ENCODE measurements at places on chromosomes 2 and 18. TPM values are rescaled to one million over a fixed set of nuclear protein-coding genes. Genes with fewer than 3 reads are reported as not detected.

DNA sequence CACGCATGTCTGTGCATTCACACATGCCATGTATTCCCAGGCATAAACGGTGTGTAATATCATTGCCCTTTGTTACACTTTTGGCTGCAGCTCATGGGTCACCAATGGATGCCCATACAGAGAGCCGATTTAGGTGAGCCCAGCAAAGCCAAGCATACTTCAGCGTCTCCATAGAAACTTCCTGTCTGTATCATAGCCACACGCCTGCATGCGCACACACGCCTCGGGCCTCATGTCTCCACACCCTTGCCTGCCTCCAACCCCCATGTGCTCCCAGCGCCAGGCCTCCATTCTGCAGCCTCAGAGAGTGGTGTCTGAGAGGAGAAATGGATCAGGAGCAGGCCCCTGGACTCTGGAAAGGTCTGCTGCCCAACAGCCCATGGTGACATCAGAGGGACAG, 33.5 kb upstream of the SELENOI start:
- DNase-seq, result no peak

DNA sequence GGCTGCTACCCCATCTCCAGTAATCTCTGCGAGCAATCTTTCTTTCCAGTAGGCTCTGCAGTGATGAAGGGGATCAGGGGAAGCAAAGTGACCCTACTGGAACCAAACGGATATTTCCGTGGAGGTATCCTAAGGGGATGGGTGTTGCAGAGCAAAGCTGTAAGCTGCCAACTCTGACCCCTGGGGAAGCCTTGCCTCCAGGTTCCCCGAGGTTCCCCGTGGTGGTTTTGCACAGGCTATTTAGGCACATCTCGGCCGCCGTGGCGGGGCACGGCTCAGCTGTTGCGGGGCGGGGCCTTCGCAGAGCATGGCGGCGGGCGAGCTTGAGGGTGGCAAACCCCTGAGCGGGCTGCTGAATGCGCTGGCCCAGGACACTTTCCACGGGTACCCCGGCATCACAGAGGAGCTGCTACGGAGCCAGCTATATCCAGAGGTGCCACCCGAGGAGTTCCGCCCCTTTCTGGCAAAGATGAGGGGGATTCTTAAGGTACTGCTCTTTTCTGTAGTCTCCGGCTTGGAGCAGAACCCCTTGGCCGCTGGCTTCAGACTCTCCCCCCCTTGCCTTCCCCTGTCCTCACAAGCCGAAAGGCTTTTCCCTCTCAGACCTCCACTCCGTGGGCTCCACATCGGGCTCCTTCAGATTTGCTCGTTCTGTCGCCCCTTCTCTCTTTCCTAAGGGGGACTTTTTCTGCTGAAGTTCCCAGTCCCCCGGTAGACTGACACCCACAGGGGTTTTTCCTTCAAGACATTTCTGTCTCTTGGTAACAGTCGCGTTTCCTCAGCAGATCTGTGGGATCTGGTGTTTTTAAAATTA, at the start of gene COMMD1:
TSS of gene COMMD1 (plus strand) at position 303 of the 814 bp plus-strand sequence. CDS start at position 308, 5 bp downstream.
- peak; percentile 94 for DNase-seq

SERPINB13 gene
- total RNA-seq, result not detected

GRCh38 chr18:44681076-44681970, 635 bp downstream of the SETBP1 start:
- DNase-seq, result no peak

DNA sequence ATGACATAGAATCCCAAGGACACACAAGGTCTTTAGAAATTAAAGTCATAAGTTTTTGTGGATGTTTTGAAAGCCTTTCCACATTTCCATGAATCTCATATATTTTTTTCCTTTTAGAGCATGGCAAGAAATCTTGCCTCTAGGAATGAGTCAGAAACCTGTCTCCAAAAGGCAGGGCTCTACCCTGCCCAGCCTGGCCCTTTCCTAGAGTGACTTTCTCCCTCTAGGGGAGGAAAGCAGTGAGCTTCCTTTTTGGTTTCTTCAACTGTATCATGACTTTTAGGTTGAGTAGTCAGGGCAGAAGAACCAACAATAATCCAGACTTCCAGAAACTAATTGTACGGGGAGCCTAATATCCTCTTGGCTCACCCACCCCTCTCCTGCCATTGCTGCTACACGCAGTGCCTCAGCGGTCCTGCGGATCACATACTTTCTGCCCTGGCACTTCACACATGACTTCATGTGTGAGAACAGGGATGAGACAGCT, 300.3 kb downstream of the AGPS start:
- DNase-seq, result no peak

GRCh38 chr2:59301466-59302402, 1060.6 kb upstream of the FANCL start:
- DNase-seq, result no peak

DNA sequence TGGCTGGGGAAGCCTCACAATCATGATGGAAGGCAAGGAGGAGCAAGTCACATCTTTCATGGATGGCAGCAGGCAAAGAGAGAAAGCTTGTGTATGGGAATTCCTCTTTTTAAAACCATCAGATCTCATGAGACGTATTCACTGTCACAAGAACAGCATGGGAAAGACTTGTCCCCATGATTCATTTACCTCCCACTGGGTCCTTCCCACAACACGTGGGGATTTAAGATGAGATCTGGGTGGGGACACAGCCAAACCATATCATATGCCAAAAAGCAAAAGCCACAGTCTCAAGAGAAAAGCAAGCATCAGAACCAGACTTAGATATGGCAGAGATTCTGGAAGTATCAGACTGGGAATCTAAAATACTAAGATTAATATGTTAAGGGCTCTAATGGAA, 30.0 kb upstream of the SCRN3 start:
- DNase-seq, result no peak

ZNF385B gene
- total RNA-seq, result 0.35 TPM

SOWAHC gene
- total RNA-seq, result 2.5 TPM

SPIRE1 gene
- total RNA-seq, result 43.7 TPM

DNA sequence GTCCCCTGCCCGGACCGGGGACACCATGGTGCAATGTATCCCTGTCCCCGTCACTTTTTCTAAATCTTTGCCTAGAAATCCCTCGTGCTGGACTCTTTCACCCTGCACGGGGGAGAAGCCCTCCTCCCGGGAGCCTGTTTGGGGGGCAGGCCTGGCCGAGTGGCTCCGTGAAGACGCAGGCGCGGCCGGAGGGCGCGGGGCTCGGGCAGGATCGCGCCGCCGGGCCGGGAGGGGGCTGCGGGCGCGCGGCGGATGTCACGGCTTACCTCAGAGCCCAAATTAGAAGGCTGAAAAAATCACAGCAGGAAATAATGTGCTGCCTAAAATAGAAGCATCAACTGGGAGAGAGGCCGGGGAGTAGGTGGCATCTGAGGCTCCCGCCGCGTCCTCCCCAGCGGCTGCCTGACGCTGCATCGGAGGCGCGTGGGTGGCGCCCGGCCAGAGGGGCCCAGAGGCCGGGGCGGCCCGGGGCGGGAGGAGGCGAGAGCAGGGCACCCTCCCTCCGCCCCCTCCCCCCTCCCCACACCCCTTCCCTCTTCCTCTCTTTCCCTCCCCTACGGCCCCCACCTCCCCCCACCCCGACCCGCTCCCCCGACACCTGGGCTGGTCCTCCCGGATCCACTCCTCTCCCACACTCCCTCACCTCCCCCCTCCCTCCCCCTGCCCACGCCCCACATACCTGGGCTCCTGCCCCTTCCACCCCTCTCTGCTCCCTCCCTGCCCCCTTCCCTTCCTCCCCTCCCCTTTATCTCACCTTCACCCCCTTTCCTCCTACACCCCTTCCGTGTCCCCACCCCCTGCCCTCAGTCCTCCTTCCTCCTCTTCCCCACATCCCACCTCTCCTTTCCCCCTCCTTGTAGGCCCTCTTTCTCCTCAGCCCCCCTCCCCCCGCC, 51.9 kb downstream of the SLC4A1AP start:
- no peak for DNase-seq

- DNase-seq, result no peak
Observed at GRCh38 chr18:36947820-36948348, 119.0 kb downstream of the KIAA1328 start.

DNA sequence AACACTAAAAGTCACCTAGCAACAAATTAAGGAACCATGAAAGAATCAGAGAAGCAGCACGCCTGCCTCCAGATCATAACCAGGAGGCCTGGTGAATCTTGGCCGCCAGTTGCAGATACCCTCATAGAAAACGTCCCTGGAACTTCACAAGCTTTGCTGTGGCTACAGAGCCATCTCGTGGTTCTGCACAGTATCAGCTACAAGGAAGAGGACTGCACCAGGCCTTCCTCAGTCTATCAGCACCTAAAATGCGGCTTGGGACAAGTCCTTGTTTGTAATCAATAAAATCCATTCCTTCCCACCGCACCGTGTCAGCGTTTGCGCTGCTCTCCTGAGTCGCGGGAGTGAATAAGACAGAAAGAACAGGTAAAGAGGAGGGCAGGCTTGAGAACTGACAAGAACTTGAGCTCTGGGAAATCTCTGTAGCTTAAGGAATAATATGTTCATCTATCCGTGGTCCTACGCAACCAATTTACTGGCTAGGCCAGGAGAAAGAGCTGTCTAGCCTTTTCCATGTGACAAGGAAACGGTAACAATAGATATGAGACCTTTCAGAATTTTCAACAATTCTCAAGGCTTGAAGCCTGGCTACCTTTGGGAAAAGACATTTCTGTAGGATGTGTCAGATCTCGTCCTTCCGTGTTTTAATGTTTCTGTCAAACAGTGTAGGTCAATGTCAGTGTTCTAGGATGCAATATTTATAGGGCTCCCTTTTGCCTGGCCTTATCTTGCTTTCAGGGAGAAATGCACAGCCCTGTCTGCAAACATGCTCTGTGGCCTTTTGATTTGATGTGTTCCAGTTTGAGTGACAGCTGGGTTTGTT, 128.5 kb upstream of the RAB12 start:
- no peak for DNase-seq

DNA sequence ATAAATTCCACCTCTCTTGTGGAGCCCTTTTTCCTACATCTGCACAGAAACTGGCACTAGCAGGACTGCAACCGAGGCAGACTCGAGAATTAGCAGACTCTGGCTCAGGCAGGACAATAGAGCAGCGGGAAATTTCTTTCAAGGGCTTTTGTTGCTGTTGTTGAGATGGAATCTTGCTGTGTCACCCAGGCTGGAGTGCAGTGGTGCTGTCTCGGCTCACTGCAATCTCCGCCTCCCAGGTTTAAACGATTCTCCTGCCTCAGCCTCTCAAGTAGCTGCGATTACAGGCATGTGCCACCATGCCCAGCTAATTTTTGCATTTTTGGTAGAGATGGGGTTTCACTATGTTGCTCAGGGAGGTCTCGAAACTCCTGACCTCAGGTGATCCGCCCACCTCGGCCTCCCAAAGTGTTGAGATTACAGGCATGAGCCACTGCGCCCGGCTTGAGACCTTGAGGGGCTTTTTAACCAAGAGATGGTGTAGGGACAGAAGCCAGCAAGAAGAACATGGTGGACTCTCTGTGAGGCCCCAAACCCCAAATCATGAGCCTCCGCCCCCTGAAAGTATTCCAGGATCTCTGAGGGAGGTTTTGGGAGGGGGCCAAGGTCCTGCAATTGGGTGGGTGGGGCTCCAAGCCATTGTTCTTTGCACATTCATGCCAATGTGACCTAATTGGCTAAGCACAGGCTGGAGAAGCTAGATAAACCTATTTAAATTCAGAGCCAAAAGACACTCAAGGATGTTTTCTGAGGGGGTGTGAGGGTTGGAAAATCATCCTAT, 68.4 kb upstream of the MSH2 start:
- no peak for DNase-seq

- no peak for DNase-seq
Observed at GRCh38 chr2:236799391-236800026, 229.9 kb downstream of the ACKR3 start.

GRCh38 chr2:20698916-20699613, 32.1 kb downstream of the GDF7 start:
- DNase-seq, result no peak

DNA sequence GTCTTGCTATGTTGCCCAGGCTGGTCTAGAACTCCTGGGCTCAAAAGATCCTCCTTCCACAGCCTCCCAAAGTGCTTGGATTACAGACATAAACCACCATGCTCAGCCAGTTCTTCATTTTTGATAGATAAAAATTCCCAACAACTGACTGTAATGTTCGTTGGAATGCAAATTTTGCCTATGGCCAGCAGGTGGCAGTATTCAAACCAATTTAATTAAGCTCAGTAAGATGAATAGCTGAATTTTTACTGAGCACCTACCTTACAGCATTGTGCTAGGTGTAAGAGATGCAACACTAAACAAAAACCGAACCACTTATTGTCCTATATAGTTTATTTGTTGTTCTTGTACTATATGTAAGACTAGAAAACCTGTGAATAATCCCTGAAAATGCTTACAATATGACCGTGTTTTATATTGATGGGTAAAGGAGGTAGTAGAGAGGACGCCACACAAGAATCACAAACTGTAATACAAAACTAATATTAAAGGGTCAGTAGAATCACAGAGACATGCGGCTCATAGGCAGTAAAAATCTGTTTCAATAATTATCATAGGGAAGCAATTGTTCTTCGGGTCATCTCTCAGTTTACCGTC, 8.2 kb upstream of the TMEM182 start:
- no peak for DNase-seq

DNA sequence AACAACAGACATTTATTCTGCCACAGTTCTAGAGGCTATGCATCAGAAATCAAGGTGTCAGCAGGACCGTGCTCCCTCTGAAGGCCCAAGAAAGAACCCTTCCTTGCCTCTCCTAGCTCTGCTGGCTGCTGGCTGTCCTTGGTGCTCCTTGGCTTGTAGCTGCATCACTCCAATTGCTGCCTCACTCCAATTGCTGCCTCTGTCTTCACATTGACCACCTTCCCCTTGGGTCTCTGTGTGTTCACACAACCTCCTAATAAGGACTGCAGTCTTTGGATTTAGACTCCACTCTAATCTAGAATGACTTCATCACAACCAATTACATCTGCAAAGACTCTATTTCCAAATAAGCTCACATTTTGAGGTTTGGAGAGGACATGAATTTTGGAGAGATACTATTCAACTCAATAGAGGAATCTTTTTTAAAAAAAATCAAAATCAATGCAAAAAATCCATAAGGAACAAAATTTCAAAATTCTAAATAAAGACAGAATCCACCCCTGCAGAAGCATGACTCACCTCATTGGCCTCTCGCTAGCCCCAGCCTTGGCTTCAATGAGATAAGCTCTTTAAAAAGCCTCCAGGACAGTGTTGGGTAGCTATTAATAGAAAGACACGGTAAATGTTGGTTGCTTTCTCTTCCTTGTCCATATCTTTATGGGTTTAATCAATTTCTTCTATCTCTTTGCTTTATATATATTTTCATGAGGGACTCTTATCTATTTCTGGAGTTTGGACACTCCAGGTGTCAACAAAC, 267.6 kb upstream of the MGAT5 start:
- no peak for DNase-seq

- no peak for DNase-seq
Observed at GRCh38 chr18:67540559-67540958, 24.0 kb upstream of the DSEL start.

LBX2 gene
- 0.43 TPM for total RNA-seq

Measured in Right ventricle myocardium inferior (tissue), 1 donor.